ENCODE measurements at places on chromosomes 16 and 17. TPM values are rescaled to one million over a fixed set of nuclear protein-coding genes. Genes with fewer than 3 reads are reported as not detected.

DNA sequence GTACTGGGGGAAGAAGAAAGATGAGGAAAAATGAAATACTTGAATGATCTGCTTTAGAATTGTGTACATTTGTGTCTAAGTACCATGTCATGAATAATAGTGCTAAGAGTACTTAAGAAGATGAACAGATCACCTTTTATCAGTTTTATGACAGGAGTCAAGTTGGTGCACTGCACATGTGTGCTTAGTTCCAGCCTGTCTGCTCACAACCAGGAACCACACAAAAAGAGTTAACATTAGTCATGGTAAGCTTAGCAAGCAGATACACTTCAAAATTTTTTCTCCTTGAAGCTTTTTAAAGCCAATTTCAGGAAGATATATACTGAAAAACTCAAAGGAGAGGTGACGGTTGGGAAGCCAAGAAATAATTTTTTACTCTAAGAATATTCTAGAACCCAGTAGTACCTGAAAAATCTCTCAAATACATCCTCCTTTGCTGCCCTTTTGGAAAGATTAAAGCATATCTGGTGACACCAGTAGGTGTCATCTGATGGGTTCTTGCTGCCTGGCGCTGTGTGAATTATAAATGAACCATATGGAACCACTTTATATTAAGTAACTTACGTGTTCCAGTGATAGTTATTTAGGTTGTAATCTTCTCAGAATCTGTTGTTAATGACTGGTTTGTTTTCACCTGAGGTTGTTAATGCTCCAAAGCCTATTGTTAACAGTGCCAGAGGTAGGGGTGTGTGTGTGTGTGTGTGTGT lies 93.4 kb downstream of the MSI2 start:
- no peak for DNase-seq

DNA sequence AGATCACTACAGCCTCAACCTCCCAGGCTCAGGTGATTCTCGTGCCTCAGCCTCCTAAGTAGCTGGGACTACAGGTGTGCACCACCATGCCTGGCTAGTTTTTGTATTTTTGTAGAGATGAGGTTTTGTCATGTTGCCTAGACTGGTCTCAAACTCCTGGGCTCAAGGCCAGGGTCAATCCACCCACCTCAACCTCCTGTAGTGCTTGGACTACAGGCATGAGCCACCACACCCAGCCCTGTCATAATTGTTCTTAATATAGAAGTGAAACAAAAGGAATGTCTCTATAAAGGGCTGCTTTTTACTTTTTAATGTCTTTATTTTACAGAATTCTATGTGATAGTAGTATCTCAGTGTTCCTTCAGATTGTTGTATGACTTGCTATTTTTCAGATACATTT lies 345.2 kb upstream of the TBX2 start:
- no peak for DNase-seq

- DNase-seq, result peak; percentile 67
Measured at GRCh38 chr16:73071131-73071940, 23.4 kb upstream of the ZFHX3 start.

DNA sequence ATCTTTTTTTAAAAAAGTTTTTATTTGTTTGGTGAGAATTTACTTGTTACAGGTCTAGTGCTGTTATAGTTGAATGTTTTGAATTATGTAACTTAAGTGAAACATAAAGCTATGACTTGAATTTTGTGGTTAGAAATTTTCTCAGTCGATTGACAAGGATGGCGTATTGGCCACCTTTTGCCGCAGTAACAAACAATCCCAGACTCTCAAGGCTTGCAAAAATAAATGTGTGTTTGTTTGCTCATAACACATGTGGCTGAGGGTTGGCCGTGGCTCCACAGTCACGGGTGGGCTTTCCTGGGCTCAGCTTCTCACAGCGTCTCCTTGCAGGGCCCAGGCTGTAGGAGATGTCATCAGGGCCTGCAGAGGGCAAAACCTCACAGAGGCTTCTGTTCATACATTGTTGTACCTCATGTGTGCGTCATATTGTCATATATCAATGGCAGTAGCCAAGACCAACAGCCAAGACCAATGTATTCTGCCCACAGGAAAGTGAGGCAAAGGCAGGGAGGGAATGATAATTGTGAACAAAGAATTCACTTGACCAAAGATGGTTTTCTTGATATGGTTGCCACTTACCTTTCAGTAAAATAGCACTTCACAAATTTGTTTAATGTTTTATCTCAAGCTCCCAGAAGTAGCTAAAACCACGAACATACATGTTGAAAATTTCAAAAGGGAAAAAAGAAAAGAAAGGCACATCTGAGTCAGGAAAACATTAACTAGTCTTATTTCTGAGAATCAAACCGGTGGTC lies 93.5 kb downstream of the WWOX start:
- no peak for DNase-seq

- no peak for DNase-seq
Measured at GRCh38 chr17:66413559-66414520, 111.4 kb downstream of the PRKCA start.

- DNase-seq, result peak; percentile 90
Measured at GRCh38 chr17:63275318-63275970, 170.7 kb downstream of the CYB561 start.

DNA sequence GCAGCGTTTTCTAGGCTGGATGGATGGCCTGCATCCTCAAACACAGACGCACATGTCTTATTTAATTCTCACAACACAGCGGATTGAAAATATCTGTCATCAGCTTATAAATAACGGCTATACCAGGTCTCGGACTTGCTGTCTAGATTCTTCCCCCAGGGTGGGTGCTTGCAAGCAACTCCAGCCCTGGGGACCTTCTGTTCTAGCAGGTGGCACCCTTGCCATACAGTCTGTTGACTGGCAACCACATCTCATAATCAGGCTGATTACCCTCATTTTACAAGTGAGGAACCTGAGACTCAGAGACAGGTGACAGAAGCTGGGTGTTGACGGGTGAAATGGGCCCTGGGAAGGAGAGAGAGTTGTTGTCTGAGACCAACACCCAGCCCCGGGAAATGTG lies 16.2 kb upstream of the SEZ6 start:
- no peak for DNase-seq

DNA sequence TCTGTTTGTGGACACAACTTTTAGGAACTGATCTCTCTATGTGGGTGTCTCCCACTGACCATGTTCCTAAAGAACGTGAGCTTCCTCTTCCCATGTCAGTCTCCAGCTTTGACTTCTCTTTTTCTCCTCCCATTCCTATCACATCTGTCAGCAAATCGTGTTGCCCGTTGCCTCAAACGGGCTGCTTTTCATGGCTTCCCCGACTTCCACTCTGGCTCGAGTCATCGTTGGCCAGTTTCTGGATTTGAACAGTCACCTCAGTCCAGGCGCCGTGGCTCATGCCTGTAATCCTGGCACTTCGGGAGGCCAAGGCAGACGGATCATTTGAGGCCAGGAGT lies 5.4 kb downstream of the ABCC1 start:
- no peak for DNase-seq

- DNase-seq, result no peak
Measured at GRCh38 chr17:50259477-50260324, 14.6 kb upstream of the TMEM92 start.

- no peak for DNase-seq
Measured at GRCh38 chr16:48022496-48022895, 133.3 kb downstream of the ABCC12 start.

DNA sequence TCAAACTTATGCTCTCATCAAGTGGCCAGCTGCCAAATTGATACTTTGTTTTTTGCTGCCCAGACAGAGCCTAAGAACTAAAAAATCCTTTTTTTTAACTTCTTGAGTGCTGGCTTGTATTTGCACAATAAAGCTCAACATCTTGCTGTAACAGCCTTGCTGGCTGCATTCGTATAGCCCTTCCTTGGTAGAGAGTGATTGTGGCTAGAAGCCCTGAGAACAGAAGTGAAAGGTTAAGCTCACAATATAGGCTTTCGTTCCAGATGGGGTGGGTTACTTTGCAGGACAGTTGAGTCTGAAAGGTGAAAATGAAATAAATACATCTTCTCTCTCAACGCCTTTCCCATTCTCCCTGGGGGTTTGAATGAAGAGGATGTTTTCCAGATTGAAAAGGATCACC lies 278.8 kb downstream of the HS3ST3B1 start:
- no peak for DNase-seq

- no peak for DNase-seq
Measured at GRCh38 chr17:44191369-44191768, 4.6 kb downstream of the TMUB2 start.

- DNase-seq, result no peak
Measured at GRCh38 chr16:83418565-83418964, 389.2 kb upstream of the HSBP1 start.

ITGB4 gene
- total RNA-seq, result 4.1 TPM

FBXO39 gene
- 0.20 TPM for total RNA-seq

PITPNM3 gene
- total RNA-seq, result 0.76 TPM

HOXB7 gene
- total RNA-seq, result 29.8 TPM

KIF18B gene
- 50.3 TPM for total RNA-seq

TMEM106A gene
- 11.5 TPM for total RNA-seq

CA5A gene
- not detected for total RNA-seq

KRTAP9-2 gene
- not detected for total RNA-seq

NPIPA5 gene
- 11.3 TPM for total RNA-seq

MT1M gene
- total RNA-seq, result 1.8 TPM

All from endothelial cell of umbilical vein (primary cell).